ENCODE measurements at places on chromosomes 11 and 22. TPM values are rescaled to one million over a fixed set of nuclear protein-coding genes. Genes with fewer than 3 reads are reported as not detected.

DNA sequence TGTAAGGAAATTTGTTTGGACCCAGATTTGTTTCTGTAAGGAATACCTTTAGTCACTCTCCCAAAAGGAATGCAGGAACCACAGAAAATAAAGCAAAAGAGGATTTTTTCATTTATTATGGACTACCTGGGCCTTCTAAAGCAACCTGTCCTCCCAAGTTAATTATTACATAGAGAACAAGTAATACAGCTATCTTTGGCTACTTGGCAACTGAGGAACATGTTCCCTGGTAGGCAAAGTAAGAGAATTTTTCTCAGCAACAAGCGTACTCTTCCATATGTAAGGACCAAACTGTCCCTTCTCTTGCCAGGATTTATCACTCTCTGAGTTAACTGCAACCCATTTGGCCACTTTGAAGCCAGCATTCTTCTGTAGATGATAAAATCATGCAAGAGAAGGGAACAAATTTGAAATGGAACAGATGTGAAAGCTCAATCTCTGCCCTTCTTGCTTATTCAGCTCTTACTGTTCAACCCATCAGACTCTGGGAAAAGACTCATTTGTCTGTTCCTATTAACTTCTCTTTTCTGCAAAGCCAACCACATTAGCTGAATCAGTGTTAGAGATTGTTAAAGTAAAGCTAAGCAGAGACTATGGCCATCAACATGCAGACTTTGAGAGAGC is 190.2 kb downstream of the SWAP70 start:
- DNase-seq: no peak
- H3K27ac ChIP-seq: no peak overlapping the region
- no peak overlapping the region for H3K4me3 ChIP-seq

GRCh38 chr22:50027639-50028537 is 15.3 kb upstream of the IL17REL start:
- peak overlapping the region; percentile 50 for H3K27ac ChIP-seq
- peaks cover 11% of the 10 kb centered on the region for H3K4me1 ChIP-seq
- DNase-seq: peak; percentile 75

DNA sequence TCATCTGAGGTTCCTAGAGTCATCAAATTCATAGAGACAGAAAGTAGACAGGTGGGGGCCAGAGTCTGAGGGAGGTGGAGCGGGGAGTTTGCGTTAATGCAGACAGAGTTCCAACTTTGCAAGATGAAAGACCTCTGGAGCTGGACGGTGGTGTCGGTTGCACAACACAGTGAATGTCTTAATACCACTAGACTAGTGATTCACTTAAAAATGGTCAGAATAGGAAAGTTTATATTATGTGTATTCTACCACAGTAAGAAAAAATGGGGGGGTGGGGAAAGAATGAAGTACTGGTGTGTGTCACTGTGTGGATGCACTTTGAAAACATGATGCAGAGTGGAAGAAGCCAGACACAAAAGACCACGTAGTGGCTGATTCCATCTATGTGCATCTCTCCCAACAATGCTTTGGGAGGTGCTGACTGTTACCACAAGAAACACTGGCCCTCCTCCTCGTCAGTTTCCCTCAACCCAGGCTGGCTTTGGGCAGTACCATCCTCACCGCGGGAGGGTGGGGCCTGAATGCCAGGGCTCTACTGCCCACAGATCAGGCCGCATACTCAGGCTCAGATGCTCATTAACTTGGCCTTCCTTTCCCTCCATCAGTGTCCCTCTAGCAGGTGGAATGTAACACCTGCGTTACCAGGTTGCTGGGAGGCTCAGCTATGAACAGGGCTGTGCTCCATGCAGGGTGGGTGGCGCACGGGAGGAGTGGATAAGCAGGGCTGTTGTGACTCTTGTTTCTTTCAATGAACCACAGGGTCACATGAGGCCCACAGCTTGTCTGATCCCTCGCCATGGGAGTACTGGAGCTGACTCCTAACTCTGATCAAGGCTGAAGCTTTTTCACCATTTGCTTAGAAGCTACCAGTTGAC is 297.0 kb downstream of the CTTN start:
- H3K4me1 ChIP-seq: no peaks in the 10 kb centered on the region
- no peaks in the 10 kb centered on the region for H3K36me3 ChIP-seq
- no peak overlapping the region for H3K4me3 ChIP-seq
- no peak for DNase-seq
- H3K27me3 ChIP-seq: no peaks in the 10 kb centered on the region
- H3K27ac ChIP-seq: no peak overlapping the region

Gene GPHA2
- not detected for total RNA-seq

GRCh38 chr11:67651976-67652781 is 1.6 kb upstream of the ACY3 start:
- H3K4me1 ChIP-seq: no peaks in the 10 kb centered on the region
- H3K36me3 ChIP-seq: no peaks in the 10 kb centered on the region
- no peak overlapping the region for H3K4me3 ChIP-seq
- no peak overlapping the region for H3K27ac ChIP-seq
- DNase-seq: no peak
- H3K27me3 ChIP-seq: no peaks in the 10 kb centered on the region

Gene CDC42BPG
- total RNA-seq: 3.7 TPM

Gene CHST1
- total RNA-seq: not detected

Gene TEX54
- not detected for total RNA-seq

DNA sequence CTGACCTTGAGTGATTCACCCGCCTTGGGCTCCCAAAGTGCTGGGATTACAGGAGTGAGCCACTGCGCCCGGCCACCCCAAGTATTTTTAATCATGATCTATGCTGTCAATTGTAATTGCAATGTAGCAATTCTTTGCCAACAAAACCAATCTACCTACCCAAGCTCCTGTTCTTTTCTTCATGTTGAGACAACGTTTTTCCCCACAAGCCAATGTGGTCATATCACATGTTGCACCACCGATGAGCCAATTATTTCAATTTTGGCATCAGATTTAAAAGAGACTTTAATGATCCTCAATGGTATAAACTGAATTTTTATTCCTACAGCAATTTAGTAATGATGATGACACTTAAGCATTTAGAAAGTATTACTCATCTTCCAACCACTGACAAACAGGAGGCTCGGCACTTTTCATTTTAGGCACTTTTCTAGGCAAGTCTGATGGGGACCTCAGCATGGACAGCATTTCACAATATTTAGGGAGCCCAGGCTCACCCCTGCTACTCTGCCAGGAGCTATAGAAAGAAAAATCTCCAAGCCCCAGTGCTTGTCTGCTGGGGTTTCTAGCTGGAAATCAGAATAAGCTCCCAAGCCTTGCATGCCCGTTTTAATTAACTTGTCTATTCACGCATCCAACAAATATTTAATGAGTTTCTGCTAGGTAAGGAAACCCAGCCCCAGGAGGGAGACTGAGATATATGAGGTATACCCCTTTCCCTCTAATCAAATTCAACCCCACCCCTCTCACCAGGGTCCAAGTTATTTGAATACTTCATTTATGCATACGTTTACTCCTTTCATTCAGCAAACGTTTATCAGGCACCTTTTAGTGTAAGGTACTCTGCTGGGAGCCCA is 291.4 kb downstream of the ST3GAL4 start:
- peak overlapping the region; percentile 19 for H3K4me3 ChIP-seq
- H3K4me1 ChIP-seq: peaks cover 20% of the 10 kb centered on the region
- peak overlapping the region; percentile 68 for H3K27ac ChIP-seq

Gene PGR
- total RNA-seq: not detected

Gene EXT2
- 73.1 TPM for total RNA-seq

Gene HBB
- total RNA-seq: not detected
